AG09309 (cell line): ENCODE measurements at places on chromosomes 11 and 22.

GRCh38 chr11:206002-206384 lies 1.2 kb downstream of the BET1L start:
- no peak for DNase-seq

- no peak for DNase-seq
Measured at GRCh38 chr11:81707881-81708280, 1025.8 kb downstream of the FAM181B start.

GRCh38 chr11:43486141-43486540 lies 127.4 kb downstream of the TTC17 start:
- DNase-seq: no peak

DNA sequence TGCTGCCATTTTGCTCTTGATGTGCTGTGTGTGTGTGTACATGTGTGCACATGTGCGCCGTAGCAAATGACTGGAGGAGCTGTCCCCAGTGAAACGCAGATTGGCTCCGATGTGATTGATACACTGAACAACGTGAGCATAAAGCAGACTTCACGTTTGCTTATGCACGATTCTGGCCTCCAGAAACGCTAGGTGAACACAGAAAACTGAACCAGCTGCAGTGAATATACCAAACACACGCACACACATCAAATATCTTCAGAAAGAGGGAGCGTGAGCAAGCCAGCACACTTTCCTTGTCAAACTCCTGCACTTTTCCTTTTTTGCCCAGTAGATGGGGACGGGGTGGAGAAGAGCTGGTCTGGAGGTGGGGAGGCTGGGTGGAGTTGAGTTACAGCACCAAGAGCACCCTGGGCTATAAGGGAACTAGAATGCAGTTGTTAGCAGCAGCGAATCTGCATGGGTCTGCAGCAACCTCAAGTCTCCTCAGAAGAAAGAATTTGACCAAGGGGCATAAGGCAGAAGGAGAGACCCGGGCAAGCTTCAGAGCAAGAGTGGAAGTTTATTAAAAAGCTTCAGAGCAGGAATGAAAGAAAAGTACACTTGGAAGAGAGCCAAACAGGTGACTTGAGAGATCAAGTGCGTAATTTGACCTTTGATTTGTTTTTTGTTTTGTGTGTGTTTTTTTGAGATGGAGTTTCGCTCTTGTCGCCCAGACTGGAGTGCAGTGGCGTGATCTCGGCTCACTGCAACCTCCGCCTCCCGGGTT lies 77.8 kb upstream of the CADM1 start:
- DNase-seq: no peak

DNA sequence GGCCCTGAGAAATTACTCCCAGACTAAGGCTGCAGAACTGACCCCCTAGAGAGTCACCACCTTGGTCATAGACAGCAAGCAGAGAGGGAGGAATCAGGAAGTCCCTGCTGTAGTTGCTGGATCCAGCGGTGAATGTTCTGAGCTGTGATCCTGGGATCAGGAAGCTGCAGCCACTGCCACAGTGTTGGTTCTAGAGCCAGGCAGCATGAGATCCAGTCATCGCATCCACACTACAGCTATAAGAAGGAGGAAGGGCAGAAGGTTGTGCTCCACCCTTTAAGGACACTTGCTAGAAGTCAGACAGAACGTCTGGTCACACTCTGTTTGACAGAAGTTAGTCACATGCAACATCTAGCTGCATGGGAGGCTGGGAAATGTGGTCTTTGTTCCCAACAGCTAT lies 104.7 kb upstream of the OR4B1 start:
- no peak for DNase-seq

GRCh38 chr11:17129003-17129402 lies 51.5 kb upstream of the RPS13 start:
- DNase-seq: no peak

DNA sequence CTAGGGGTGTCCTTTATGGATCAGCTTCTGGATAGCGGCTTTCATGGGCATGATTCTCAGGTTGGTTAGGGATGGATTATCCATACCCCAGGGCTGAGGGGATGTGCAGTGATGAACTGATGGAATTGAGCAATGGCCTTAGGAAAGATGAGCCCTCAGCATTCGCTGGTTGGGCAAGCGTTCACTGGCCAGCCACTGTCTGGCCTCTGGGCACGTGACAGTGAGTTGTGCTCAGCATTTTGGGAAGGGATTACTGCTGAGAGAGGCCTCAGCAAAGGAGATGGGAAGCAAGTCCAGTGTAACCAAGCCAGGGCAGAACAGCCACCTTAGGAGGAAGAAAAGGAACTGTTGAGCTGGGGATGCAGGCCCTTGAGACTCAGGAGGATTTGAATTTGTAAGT lies 17.4 kb downstream of the UBASH3B start:
- no peak for DNase-seq

GRCh38 chr11:103714246-103714645 lies 322.2 kb upstream of the DDI1 start:
- no peak for DNase-seq

- no peak for DNase-seq
Measured at GRCh38 chr11:112864672-112865071, 96.5 kb upstream of the NCAM1 start.

- no peak for DNase-seq
Measured at GRCh38 chr22:26489447-26490036, 5.9 kb downstream of the SRRD start.
